Stimulated activated CD8-positive, alpha-beta memory T cell treated with anti-CD3 and anti-CD28 coated beads, Interleukin-2, amount 100 ng/mL, for 1 hour (primary cell): ENCODE measurements at places on chromosomes 4 and X.

DNA sequence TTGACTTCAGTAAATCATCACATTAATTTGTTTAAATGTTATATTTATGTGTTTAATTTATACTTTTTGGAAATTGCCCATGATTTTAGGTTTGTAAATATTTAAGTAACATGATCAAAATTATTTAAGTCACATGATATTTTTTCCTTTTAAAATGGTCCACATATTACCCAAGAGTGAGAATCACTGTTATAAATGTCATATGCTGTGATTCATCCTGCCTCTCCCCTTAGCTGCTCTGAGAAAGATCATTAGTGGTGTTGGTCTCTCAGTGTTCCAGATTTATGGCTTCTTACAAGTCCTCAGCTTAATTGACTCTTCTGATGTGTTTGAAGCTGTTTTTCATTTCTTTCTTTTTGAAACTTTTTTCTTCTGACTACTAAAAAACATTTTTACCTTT lies 70.1 kb downstream of the SPANXN4 start:
- no peak for DNase-seq

GRCh38 chr4:154744341-154744926 lies 634 bp downstream of the LRAT start:
- no peak for DNase-seq

GRCh38 chr4:169438057-169438480 lies 167.3 kb upstream of the SH3RF1 start:
- DNase-seq, result no peak

- no peak for DNase-seq
Measured at GRCh38 chr4:40630335-40631021, 814 bp upstream of the RBM47 start.

- no peak for DNase-seq
Measured at GRCh38 chrX:150365051-150365989, 2.2 kb downstream of the MAMLD1 start.

GRCh38 chr4:66266035-66266434 lies 595.7 kb upstream of the EPHA5 start:
- DNase-seq, result no peak

DNA sequence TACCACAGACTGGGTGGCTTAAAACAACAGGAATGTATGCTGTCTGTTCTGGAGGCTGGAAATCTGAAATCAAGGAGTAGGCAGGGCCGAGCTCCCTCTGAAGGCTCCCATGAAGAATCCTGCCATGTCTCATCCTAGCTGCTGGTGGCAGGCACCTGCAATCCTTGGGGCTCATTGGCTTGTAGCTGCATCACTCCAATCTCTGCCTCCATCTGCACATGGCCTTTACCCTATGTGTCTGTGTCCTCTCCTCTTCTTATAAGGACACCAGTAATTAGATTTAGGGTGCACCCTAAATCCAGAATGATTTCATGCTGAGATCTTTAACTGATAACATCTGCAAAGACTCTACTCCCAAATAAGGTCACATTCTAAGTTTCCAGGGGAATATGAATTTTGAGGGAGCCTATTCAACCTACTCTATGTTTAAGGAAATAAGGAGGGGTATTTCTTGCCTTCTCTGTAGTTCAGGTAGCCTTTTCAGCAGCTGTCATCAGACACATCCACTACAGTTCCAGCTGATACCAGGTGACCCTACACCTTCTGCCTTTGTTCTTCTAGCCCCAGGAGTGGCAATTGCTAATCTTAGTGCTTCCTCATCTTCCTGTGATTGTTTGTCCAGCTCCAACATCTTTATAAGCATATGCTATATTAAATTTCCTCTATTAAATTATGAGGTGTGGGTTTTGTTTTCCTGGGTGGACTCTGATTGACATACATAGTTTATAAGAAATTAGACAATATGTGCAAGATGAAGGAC lies 295.1 kb upstream of the TAPT1 start:
- DNase-seq, result no peak

DNA sequence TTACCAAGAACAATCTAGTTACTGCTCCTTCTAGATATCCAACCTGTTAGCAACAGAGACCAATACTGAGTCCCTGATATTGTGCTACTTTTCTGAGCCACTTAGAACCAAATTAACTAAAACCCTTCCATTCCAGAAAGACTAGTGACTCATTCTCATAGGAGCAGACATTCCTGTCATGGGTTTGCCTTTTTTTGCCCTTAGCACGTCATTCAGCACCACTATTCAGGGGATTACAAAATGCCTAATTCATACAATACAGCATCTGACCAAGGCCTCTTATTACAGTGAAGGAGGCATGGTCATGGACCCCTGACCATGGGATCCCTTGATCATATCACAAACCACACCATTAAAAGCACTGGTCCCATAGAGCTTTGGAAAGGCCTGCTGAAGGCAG lies 123.8 kb upstream of the CXCL13 start:
- no peak for DNase-seq

GRCh38 chr4:8185295-8185694 lies 13.8 kb upstream of the SH3TC1 start:
- no peak for DNase-seq

DNA sequence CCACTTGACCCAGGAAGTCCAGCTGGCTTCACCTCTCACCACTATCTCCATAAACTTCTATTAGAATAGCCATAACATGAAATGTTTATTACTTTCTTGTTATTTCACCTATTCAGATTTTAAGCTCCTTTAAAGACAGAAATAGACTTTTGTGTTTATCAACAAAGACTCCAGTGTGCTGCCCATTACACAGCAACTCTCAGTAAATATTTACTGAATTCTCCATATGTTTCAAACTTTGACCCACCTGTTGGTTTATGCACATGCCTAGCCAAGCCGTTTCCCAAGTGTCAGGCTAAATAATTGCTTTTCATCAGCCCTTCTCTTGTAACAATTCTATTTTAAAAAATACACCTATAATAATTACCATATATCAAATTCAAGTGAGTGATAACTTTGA lies 242.9 kb upstream of the NEIL3 start:
- no peak for DNase-seq

GRCh38 chr4:2754848-2755819 lies 1.0 kb downstream of the TNIP2 start:
- no peak for DNase-seq

DNA sequence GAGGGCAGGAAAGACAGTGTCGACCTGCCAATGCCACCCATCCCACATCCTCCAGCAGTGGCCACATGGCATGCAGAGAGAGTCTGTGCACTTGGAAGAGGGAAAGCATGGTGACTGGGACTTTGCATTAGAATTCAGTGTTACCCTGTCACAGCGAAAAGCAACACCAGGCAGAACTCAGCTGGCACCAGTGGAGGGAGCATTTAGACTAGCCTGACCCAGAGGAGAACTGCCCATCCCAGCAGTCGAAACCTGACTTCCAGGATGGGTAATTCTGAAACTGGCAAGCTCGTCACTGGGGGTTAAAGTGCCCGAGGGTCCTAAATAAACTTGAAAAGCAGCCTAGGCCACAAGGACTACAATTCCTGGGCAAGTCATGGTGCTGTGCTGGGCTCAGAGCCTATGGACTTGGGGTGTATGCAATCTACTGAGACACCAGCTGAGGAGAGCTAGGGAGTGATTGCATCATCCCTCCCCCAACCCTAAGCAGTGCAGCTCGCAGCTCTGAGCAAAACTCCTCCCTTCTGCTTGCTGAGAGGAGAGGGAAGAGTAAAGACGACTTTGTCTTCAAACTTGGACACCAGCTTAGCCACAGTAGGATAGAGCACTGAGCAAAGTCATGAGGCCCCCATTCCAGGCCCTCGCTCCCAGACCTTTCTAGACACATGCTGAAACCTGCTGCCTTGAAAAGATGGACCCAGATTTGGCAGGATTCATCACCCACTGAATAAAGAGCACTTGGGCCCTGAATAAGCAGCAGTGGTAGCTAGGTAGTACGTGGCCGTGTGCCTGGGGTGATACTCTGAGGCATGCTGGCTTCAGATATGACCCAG lies 68.8 kb downstream of the DDX60L start:
- DNase-seq, result no peak

DNA sequence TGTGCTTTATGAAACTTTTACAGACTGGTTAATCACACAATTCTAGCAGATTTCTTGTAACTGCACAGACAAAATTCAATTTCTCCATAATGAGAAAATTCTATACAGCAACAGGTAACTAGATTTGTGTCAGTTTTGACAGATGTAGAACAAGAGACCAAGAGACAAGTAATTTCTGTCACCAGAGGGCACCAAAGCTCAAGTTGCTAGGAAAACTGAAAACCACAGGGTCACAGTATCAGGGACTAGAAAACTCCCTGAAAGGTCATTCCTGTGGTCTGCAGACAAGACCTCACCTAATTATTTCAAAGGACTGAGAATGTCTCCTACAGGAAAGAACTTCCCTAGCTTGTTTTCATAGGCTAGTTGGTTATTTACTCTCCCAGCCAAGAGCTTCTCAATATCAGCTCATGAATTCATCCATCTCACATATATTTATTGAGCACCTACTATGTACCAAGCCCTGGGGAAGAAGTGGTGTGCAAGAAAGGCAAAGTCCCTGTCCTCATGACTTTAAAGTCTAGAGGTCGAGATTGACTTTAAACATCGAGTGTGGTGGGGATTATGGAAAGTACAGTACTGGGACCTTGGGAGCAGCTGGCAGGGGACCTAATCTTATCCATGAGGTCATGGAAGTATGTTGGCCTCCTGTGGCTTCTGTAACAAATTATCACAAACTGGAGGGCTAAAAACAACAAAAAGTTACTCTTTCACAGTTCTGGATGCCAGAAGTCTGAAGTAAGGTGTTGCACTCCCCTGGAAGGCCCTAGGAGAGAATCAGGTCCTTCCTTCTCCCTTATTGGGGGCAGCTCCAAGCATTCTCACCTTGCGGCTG lies 47.8 kb upstream of the SETD7 start:
- no peak for DNase-seq

- DNase-seq, result no peak
Measured at GRCh38 chr4:60812811-60813210, 387.3 kb upstream of the ADGRL3 start.

- no peak for DNase-seq
Measured at GRCh38 chr4:186304866-186305505, 39.0 kb downstream of the F11 start.

GRCh38 chr4:147730333-147730732 lies 1.6 kb upstream of the ARHGAP10 start:
- DNase-seq, result no peak
